Daoy (cell line): ENCODE measurements at places on chromosomes 1 and 21.

DNA sequence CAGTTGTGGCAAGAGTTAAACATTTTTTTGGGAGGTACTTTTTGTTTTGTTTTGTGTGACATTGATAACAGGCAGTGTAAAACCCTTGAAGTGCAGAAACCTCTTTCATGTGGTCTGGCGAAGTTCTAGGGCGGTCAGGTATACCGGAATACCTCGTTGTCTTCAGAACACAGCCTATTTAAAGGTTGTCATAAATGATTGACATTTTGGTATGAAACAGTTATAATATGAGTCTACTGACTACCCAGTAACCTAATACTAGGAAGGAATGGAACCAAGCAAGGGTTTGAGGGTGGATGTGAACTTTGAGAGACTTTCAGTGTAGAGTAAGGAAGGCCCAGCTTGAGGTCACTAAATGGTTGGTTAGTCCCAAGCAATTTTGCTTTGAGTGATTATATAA lies 40.5 kb downstream of the PATJ start:
- DNase-seq = no peak

- DNase-seq = peak; percentile 64
Measured at GRCh38 chr1:202007805-202008489, 2.4 kb upstream of the ELF3 start.

GRCh38 chr1:85278853-85279314 lies 2.5 kb upstream of the BCL10 start:
- peak; percentile 97 for DNase-seq

GRCh38 chr1:230392920-230393521 lies 33.1 kb downstream of the PGBD5 start:
- no peak for DNase-seq

DNA sequence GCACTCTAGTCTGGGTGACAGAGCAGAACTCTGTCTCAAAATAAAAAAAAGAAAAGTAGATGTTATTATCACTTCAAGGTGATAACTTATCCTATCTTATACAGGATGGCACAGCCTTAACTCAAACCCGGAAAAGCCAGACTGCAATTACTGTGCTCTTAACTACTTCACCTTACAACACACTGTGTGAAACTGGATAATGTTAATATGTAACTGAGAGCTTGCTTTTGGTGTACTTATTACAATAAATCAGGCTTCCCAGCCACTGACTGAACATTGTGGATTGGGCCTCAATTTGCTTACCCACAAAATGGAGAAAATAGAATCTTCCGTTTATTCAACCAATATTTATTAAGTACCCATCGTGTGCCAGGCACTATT lies 1.4 kb downstream of the ORC1 start:
- no peak for DNase-seq

GRCh38 chr1:7705048-7705907 lies 65.8 kb upstream of the VAMP3 start:
- DNase-seq = peak; percentile 25

DNA sequence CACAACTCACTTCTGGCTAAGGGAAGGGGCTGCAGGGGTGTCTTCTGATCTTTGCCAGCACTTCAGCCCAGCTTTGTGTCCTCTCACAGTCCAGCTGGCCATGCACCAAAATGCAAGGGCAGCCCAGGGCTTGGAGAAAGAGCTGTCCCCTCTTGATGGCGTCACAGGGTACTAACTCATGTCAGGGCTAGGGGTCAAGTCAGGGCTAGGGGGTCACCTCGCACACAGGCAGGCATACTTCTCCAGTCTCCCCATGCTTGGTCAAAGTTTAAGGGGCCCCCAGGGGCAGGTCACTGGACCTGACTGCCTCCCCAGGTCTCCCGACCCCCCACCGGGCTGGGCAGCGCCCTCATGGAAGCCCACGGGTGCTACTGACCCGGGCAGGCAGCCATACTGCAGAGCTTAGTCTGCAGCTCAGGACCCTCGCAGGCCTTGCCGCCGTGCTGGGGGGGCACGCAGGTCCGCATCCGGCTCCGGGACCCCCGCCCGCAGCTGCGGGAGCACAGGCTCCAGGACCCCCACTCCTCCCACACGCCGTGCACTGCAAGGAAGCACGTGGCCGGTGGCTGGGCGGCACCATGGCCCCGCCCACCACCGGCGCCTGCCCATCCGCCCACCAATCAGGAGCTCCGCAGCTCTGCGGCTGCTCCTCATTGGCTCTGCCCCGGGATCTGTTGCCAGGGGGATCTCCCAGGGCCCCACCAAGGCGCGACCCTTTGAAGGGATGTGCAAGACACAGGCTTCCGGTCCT lies 21.5 kb downstream of the ADGRB2 start:
- no peak for DNase-seq
